ENCODE measurements at places on chromosomes 7 and 10.
A peak's percentile ranks its signal among the peaks of the same experiment; 100 is the strongest.

- no peaks in the 10 kb centered on the region for H3K27me3 ChIP-seq
- no peak overlapping the region for H3K4me3 ChIP-seq
- peak; percentile 58 for DNase-seq
- peak overlapping the region; percentile 41 for H3K27ac ChIP-seq
These were observed 238.9 kb downstream of the IPMK start for GRCh38 chr10:58028597-58029366.

DNA sequence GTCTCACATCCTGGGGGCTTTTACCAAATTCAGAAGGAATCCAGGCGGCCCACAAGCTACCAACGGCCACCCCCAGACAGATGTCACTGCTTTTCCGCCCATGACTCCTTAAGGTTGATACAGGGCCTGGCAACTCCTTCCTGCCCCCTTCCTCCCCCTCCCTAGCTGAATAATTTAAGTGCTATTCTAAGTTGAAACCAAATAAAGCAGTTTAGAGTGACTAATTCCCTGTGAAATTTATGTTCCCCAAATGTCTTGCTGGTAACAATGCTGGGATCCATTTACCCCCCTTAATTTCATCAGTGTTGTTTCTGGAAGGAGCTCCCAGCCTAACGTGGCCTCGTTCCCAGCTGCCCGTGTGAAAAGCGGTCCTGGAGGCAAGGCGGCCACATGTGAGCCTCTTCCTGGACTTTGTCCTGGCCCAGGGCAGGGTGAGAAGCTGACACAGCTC, 109.6 kb downstream of the TMEM130 start:
- no peaks in the 10 kb centered on the region for H3K4me1 ChIP-seq
- no peak for DNase-seq
- no peak overlapping the region for H3K4me3 ChIP-seq
- H3K27ac ChIP-seq, result no peak overlapping the region

GRCh38 chr10:91389636-91390512, 20.3 kb upstream of the HECTD2 start:
- no peak overlapping the region for H3K27ac ChIP-seq
- H3K27me3 ChIP-seq, result peaks cover 6% of the 10 kb centered on the region
- no peaks in the 10 kb centered on the region for H3K36me3 ChIP-seq
- H3K4me1 ChIP-seq, result no peaks in the 10 kb centered on the region
- H3K4me3 ChIP-seq, result no peak overlapping the region

GRCh38 chr10:113128450-113129070, 178.5 kb downstream of the TCF7L2 start:
- peak; percentile 60 for DNase-seq
- peak overlapping the region; percentile 76 for H3K4me3 ChIP-seq
- H3K27me3 ChIP-seq, result no peaks in the 10 kb centered on the region
- peaks cover 13% of the 10 kb centered on the region for H3K4me1 ChIP-seq
- peak overlapping the region; percentile 61 for H3K27ac ChIP-seq

- H3K4me1 ChIP-seq, result no peaks in the 10 kb centered on the region
- H3K36me3 ChIP-seq, result no peaks in the 10 kb centered on the region
- H3K27me3 ChIP-seq, result peaks cover 26% of the 10 kb centered on the region
These were observed 66.9 kb downstream of the FOXL3 start for GRCh38 chr7:356691-357462.

DNA sequence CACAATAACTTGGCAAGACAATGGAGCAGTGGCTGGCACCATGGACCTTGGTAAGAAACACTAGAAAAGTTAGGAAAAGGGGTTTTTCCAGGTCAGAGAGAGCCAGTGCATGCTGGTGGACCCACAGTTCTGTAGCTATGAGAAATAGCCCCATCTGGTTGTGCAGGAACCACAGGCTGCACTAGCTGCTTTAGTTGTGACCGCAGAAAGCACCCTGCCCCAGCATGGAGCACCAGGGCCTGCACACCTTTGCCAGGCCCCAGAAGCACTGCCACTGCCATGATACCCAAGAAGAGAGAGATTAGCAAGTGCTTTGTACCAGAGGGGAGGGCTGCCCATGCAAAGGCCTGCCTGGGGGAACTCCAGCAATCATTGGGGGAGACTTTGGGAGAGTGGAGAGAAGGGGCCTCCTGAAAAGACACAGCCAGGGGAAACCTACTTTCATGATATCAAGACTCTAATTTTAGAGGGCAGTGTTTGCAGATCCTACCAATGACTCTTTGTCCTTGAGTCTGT, 256.1 kb upstream of the C7orf33 start:
- DNase-seq, result no peak
- peaks cover 29% of the 10 kb centered on the region for H3K27me3 ChIP-seq
- no peak overlapping the region for H3K27ac ChIP-seq
- H3K4me1 ChIP-seq, result peaks cover 3% of the 10 kb centered on the region

DNA sequence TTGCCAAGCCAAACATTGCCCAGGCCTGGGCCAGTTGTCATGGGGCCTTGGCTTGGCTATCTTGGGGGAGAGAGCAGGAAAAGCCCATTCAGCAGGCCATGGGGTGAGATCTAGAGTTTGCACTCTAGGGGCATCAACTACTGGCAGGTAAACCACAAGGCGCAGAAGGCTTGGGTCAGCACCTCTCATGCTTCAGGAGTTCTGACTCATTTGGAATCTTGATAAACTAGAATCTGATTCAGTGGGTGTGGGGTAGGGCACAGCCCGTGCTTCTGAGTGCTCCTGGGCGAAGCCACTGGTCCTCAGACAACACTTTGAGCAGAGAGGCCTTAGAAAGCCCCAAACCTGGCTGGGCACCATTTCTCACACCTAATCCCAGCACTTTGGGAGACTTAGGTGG, 81.1 kb downstream of the RGS10 start:
- H3K27me3 ChIP-seq, result peaks cover 34% of the 10 kb centered on the region
- peaks cover 10% of the 10 kb centered on the region for H3K4me1 ChIP-seq

- H3K4me3 ChIP-seq, result peak overlapping the region; percentile 76
- peak overlapping the region; percentile 78 for H3K27ac ChIP-seq
- H3K27me3 ChIP-seq, result no peaks in the 10 kb centered on the region
- peaks cover 7% of the 10 kb centered on the region for H3K36me3 ChIP-seq
These were observed 43.3 kb downstream of the ETV1 start for GRCh38 chr7:13946181-13946580.

DNA sequence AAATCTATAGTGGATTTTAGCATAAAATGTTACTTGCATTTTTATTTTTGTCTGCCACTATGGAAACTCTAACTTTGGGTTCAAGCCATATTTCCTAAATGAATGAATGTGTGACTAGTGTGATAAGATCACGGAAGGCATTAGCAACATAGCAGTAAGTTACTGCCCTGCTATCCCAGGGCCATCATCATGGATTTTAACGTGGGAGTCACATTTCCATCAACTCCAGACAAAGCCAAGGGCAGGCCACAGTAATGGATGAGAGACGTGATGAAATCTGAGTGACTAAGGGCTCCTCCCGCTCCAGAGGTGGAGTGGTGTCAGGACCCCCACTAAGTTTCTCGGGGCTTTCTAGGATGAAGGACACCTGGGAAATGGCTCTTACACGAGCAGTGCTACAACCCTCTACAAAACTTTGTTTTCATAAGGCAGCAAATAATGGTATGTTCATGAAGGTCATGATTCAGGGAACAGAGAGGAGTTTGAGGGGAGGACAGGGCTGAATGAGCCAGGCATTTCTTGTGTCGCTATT, 34.3 kb downstream of the C10orf120 start:
- H3K27me3 ChIP-seq, result peaks cover 56% of the 10 kb centered on the region
- no peak overlapping the region for H3K4me3 ChIP-seq
- H3K27ac ChIP-seq, result no peak overlapping the region
- no peaks in the 10 kb centered on the region for H3K36me3 ChIP-seq
- H3K4me1 ChIP-seq, result no peaks in the 10 kb centered on the region

DNA sequence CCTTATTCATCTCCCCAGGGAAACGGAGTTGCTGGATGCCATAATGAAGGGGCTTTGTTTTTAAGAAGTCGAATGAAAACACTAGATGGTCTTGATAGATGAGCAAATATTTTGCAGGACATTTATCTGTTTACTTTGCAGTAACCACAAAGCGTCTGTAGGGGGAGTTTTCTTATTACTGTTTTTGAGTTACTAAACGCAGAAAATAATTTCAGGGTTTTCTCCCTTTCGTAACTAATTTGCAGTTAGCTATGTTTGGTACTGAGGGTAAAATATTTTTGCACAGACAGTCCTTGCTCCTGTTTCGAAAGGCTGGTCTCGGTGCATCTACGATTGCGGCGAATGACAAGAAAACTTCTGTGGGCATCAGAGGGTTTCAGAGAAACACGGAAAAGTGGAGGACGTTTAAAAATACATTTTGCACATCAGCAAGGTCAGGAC, 505.6 kb upstream of the MKI67 start:
- no peaks in the 10 kb centered on the region for H3K4me1 ChIP-seq
- H3K27ac ChIP-seq, result no peak overlapping the region
- no peaks in the 10 kb centered on the region for H3K27me3 ChIP-seq
- H3K36me3 ChIP-seq, result no peaks in the 10 kb centered on the region

DNA sequence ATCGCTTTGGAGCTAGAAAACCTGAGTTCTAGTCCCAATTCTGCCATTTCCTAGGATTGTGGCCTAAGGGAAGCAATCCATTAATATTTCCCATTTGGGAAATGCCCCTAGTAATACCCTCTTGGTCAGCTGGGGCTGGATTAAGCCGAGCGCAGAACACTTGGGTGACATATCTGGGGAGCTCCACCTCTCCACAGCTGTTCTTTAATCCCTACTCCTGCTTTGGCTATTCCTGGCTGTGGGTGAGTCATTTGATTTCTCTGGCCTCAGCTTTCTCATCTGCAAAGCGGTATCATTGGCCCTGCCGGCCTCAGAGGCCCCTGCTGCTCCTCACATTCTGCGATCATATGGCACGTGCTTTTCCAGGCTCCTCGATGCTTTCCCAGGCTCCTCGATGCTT, 108.3 kb downstream of the BUB3 start:
- H3K27me3 ChIP-seq, result no peaks in the 10 kb centered on the region
- no peak for DNase-seq
- no peak overlapping the region for H3K4me3 ChIP-seq
- no peak overlapping the region for H3K27ac ChIP-seq
- no peaks in the 10 kb centered on the region for H3K4me1 ChIP-seq
- no peaks in the 10 kb centered on the region for H3K36me3 ChIP-seq

GRCh38 chr10:6065406-6065805, 3.2 kb upstream of the IL2RA start:
- no peaks in the 10 kb centered on the region for H3K4me1 ChIP-seq
- DNase-seq, result no peak
- H3K27me3 ChIP-seq, result no peaks in the 10 kb centered on the region
- H3K4me3 ChIP-seq, result no peak overlapping the region
- no peaks in the 10 kb centered on the region for H3K36me3 ChIP-seq

DNA sequence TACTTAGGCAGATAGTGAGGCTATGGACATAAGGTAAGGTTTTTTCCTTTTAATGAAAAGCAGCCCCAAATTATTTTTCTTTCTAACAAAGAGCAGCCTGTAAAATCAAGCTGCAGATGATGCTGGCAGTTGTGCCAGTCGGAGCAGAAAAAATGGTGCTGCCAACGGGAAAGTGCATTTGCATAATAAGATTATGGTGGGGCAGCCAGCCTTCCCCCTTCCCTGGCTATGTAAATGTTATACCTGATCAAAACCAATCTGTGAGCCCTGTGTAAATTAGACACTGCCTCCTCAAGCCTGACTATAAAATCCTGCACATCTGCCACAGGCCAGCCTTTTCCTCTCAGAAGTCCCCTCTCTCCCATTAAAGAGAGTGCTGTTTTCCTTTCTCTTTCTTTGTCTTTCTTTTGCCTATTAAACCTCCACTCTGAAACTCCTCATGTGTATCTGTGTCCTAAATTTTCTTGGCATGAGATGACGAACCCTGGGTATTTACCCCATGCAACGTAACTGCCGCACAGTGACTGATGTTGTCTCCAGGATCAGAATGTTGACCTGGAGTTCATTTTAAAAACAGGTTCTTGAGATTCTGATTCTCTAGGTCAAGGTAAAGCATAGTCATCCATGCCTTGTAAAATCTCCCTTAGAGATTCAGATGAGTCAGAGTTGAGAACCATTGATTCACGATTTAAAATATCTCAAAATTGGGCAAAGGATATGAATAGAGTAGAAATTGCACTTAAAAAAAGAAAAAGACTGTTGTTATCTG, 167.3 kb upstream of the C1GALT1 start:
- H3K4me3 ChIP-seq, result no peak overlapping the region
- DNase-seq, result no peak
- no peaks in the 10 kb centered on the region for H3K27me3 ChIP-seq
- no peaks in the 10 kb centered on the region for H3K4me1 ChIP-seq
- no peak overlapping the region for H3K27ac ChIP-seq

Data from mesenchymal stem cell (in vitro differentiated cells and primary cell).